GM23248 (cell line): ENCODE measurements at places on chromosomes 16 and 17.
A peak's percentile ranks its signal among the peaks of the same experiment; 100 is the strongest.

- no peak for DNase-seq
These were observed 83.8 kb downstream of the GNAO1 start for GRCh38 chr16:56275076-56275475.

GRCh38 chr16:46916980-46917379 is 32.8 kb downstream of the GPT2 start:
- peak; percentile 31 for DNase-seq

DNA sequence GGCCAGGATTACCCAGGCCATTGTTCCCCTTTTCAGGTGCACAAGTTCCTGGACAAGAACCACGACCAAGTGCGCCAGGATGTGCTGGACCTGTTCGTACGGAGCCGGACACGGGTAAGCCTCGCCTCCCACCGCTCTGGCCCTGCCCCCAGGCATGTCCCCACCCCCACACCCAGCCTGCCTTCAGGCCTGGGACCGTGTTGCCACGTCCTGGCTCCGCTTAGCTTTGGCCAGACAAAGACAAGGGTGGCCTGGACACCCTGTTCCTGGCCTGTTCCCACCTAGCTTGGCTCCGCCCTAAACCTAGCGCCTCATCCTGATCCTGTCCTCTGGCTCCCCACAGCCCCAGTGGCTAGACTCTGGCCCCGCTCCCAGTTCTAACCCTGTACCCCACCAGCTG is 30.9 kb downstream of the MYO15A start:
- no peak for DNase-seq

GRCh38 chr16:74199842-74200124 is 96.8 kb upstream of the PSMD7 start:
- no peak for DNase-seq

- peak; percentile 23 for DNase-seq
These were observed 810.6 kb downstream of the CDH11 start for GRCh38 chr16:64311241-64311640.

GRCh38 chr16:79476580-79476979 is 124.0 kb downstream of the MAF start:
- no peak for DNase-seq

GRCh38 chr17:56994009-56994792 is 16.3 kb downstream of the SCPEP1 start:
- DNase-seq = peak; percentile 63

- DNase-seq = peak; percentile 67
These were observed 90.5 kb upstream of the ZNF469 start for GRCh38 chr16:88292007-88292970.

DNA sequence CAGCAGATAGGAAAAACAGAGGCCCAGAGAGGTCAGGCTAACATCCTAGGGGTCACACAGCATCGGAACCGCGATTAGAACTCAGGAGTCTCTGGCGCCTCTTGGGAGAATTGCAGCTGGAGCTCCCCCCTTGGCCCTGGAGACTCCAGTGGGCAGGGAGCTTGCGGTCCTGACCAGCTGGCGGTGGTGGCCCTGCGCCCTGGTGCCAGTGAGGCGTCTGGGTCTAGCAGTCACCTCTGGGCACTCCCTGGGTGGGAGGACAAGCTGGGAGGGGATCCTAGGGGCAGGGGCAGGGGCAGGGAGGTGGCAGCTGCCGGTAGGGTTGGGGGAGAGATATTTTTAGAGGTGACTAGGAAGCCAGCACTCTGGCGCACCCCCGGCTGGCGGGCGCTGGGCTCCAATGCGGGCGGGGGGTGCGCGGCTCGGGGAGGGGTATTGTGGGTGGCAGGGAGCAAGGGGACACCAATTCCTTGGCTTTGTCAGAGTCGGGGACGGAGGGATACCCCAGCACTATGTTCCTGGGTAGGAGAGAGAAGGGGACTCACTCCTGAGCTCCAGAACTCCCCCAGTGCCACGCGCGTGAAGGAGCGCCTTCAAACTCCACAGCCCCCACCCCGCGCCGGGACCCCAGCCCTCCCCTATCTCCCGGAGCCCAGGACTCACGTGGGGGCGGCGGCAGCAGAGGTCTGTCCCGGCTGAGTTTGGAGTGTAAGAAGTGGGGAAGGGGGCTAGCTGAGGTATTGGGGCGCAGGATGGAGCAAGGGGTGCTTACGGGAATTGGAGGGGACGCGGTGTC is 584 bp downstream of the PHOSPHO1 start:
- DNase-seq = no peak

GRCh38 chr17:31318298-31318801 is 3.1 kb downstream of the EVI2A start:
- peak; percentile 45 for DNase-seq

GRCh38 chr17:4551141-4551540 is 4.0 kb downstream of the MYBBP1A start:
- DNase-seq = peak; percentile 38

GRCh38 chr16:72989579-72990551 is 58.1 kb downstream of the ZFHX3 start:
- DNase-seq = peak; percentile 95

- no peak for DNase-seq
These were observed 83.6 kb downstream of the SDK2 start for GRCh38 chr17:73560661-73561060.

DNA sequence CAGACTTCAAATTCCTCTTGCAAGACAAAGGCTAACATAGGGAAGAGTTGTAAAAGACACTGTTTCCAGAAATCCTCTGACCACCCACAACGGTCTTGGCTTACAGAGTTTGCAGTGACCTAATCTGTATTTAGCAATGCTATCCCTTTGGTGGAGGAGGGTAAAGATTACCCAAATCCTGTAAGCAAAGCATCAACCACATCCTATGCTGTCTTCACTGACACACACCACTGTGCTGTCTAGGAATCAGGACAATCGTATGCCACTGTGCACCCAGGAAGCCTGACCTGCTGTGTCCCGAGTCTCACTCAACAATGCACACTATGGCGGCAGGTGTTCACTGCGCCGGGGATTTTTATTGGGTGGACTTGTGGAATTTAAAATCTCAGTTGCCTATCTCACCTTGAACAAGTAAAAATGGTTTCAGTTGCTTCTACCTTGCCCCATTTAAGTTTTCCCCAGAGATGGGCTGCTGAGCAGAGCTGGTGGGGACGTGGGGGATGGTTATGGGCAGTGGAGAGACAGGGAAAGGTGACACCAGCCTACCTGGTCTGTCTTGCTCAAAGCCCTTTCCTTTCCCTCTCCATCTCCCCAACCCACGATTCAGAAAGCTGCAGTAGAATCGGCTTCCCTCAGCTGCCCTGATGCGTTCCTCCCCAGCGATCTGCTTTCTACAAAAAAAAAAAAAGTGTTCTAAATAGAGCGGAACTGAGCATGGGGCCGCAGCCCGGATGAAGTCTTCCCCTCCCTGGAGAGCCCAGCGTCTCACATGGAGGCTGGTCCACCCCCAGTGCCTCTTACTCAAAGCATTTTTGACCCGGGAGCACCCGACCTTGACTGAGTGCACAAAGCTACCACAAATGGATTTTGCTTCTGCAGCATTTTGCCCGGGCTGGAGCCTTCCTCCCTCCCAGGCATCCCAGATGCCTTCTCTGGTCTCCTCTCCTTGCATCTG is 271.5 kb downstream of the SOX9 start:
- peak; percentile 89 for DNase-seq

DNA sequence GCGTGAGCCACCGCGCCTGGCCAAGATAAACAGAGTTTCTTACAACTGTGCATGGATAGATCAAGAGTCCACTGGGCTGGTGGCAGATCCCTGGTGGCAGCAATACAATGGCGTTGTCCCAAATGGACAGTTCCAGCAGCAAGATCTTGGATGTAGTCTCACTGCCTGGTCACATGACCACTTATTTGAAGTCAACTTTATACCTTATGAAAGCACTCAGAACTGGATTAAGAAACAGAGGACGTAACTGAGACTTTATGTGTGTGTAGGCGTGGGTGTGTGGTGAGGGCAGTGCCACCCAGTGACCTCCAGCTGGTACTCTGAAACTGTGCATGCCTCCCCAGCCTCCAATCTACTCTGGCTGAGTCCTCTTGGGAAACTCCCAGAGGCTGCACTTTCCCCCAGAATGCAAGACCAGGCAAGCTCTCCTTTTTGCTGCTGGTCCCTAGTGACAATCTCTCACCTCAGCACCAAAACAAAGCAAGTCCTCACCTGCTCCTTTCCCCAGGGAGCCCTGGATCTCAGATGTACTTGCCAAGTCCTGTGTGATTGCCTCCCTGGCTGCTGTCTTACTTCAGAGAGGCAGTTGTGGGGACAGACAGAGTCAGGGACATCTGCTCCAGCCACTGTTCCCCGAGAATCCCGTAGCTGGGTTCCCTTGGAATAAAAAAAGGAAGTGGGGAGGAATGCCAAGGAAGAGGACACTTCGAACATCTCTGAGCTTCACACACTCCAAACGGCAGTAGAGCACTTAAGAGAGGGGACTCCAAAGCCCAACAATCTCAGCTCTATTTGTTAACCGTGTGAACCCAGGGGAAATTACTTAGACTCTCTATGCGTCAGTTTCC is 11.7 kb upstream of the ST6GALNAC2 start:
- no peak for DNase-seq

DNA sequence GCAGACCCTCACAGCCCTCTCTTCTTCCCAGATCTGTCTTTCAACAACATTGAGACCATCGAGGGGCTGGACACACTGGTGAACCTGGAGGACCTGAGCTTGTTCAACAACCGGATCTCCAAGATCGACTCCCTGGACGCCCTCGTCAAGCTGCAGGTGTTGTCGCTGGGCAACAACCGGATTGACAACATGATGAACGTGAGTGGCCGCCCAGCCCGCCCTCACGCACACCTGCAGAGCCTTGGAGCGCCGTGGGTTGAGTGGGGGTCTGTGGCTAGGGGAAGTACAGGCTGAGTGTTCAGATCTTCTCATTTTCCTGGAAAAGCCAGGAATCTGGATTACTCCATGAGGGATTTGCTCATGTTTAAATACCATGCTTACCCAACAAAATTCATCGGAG is 15.2 kb downstream of the DRC3 start:
- DNase-seq = no peak

DNA sequence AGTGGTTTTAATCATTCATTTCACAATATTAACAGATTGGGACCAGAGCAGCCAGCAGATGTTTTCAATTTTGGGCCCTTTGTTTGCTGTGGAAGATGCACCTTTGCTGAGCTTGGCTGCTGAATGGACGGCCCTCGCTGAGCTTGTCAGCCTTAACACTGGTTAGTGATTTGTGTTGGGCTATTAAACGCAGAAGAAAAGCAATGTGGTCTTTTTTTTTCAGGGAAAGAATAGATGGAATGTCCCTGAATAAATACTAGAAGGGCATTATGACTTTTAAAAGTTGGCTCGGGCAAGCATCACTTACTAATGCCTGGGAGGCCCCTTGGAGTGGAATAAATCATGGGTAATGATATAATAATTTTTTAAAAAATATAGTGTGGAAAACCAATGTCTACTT is 297.0 kb downstream of the MAP2K6 start:
- DNase-seq = no peak

GRCh38 chr16:55672471-55672870 is 16.7 kb downstream of the SLC6A2 start:
- peak; percentile 84 for DNase-seq

DNA sequence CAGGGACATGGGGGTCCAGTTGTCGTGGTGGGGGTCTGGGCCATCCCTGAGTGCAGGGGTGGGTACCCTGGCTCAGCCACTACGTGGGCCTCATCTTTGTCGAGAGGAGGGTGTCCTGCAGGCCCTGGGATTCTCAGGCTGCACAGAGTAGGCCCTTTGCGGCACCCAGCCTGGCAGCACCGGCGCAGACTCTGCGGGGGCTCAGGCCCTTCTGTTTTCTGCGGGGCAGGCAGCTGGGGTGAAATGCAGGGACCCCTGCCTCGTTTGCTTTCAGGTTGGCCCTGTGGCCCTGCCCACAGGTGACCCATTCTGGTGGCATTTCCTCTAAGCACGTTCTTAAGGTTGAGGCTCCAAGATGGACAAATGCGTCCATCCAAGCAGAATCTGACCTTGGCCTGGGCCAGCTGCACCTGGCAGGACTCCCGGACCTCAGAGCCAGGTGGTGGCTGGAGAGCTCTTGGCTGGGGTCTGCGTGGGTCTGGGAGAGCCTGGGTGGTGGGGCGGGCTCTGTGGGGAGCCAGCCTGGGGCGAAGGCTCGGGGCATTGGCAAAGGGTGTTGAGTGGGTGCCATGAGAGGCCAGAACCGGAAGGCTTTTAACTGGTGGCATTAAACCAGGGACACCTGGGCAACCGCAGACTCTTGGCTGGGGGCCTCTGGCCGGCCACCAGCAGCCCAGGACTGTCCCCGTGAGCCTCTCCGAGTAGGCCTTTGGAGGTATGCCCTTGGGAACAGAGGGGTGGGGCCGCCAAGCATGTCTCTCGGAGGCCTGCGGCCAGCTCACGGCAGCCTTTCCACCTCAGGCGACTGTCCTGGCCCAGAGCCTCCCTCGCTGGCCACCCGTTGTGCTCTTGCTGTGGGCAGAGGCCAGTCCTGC is 16.9 kb downstream of the PRSS27 start:
- DNase-seq = no peak

- no peak for DNase-seq
These were observed 39.5 kb downstream of the MRC2 start for GRCh38 chr17:62666801-62667591.

GRCh38 chr17:1367351-1367745 is 32.7 kb downstream of the YWHAE start:
- DNase-seq = peak; percentile 60

DNA sequence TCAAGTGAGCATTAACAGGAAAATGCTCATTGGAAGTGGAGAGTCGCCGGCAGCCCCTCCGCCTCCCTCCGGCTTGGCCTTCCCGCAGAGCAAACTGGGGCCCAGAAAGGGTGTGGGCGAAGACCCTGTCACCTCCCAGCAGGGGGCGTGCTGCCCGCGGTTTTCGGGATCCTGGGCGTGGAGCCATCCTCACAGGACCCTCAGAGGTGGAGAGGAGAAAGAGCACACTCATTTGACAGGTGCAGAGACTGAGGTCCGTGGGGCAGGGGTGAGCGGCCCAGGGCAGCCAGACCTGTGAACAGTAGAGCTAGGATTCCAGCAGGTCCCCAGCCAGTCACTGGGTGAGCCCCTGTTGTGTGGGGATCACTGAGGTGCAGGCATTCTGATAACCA is 1002.9 kb downstream of the KCNJ18 start:
- no peak for DNase-seq

- peak; percentile 33 for DNase-seq
These were observed 2.6 kb downstream of the FZD2 start for GRCh38 chr17:44559634-44560554.

- peak; percentile 79 for DNase-seq
These were observed 633 bp downstream of the CDR2 start for GRCh38 chr16:22373662-22374310.

GRCh38 chr16:57426356-57426755 is 20.8 kb downstream of the CIAPIN1 start:
- no peak for DNase-seq

DNA sequence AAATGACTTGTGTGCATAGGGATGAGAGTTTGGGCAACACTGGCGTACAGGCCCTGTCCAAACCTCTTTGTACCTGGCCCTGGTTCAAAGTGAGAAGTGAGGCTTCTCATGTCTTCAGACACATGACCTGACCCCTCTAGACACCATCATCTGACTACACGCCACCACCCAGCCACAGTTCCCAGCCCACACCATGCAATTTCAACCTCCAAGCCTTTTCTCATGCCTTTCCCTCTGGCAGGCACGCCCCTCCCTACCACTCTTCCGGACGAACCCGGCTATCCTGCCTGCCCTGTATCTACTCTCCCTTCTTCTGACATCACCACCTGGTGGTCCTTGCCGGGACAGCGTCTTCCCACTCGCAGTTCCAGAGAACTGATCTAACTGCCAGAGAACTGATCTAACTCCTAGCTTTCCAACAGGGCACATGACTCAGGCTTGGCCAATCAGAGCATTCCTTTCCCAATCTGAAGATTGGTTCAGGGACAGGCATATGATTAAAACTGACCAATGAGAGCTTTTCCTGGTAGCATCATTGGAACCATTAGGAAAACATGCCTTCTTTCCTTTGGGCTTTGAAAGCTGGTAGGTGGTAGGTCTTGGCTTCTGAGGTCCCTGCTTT is 27.1 kb upstream of the IL21R start:
- DNase-seq = peak; percentile 72
